Stimulated activated CD8-positive, alpha-beta memory T cell treated with anti-CD3 and anti-CD28 coated beads, Interleukin-4, amount 100 ng/mL, for 24 hours (primary cell): ENCODE measurements at places on chromosomes 13 and 19.

DNA sequence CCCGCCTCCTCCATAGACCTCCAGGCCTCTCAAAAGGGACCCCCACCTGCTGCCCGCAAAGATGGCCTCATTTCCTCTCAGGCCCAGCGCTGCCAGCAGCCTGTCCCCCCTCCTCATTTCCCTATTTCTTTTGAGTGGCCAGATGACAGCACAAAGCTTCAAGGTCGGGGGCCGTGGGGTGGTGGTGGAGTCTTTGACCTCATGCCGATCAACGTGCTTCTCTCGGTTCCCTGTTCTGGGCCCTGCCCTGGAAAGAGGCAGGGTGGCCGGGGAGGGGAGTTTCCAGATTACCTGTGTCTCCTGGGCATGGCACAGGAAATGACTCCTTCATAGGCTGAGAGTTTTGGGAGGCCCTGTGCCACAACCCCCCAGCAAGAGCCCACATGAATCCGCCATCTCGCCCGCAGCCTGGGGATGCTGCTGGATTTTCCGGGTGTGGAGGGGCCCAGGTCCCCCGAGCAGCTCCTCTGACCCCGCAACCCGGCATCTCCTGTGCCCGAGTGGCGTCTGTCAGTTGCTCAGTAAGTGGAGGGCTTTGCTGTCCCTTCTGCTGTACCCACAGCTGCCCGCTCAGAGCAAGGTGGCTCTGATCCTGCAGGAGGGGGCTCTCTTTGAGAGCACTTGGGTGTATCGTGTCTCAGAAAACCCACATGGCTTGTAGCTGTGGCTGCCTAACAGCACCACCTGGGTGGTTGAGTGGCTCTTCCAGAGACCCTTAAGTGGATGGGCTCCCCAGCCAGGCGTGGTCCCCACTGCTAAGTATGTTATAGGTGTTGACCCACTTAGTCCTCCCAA lies 139.4 kb downstream of the SIPA1L3 start:
- no peak for DNase-seq

- no peak for DNase-seq
These were observed 30.3 kb upstream of the CEACAM4 start for GRCh38 chr19:41657157-41657556.

- DNase-seq: no peak
These were observed 175.4 kb upstream of the RFC3 start for GRCh38 chr13:33642374-33643065.

- DNase-seq: no peak
These were observed 531.4 kb upstream of the NBEA start for GRCh38 chr13:34410678-34411077.

DNA sequence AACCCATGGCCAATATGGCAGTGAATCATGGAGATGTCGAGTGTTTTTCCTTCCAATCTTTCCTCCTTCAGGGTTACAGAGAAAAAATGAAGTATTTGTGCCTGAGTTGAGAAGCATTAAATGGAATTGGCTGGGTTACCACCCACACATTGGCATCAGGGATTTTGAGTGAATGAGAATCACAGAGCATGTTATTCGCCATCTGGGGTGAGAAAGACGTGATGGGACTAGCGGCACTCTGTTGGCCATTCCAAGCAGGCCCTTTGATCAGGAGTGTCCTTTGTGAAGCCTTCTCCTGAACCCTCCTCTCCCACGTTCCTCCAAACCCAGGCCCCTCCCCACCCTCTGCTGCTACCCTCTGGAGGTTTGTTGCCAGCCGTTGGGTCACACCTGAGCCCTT lies 84.2 kb upstream of the PCDH8 start:
- no peak for DNase-seq

DNA sequence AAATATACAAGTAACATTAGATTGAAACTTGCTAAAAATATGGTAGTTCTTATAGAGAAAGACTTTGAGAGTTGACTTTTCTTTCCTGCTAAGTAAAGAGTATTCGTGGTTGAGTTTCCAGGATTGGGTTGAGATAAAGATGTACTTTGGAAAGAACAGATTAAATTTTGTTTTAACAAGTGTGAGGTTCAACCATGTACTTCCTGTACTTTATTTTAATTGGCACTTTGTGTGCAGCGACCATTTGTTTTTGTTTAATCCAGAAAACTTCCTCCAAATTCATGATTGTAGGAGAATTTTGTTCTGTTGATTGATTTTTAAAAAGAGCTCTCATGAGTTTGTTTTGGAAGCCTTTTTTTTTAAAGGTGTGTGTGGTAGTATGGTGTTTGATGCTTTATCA lies 46.9 kb downstream of the PAN3 start:
- DNase-seq: no peak

GRCh38 chr13:64633948-64634347 lies 2596.2 kb downstream of the PCDH9 start:
- no peak for DNase-seq

DNA sequence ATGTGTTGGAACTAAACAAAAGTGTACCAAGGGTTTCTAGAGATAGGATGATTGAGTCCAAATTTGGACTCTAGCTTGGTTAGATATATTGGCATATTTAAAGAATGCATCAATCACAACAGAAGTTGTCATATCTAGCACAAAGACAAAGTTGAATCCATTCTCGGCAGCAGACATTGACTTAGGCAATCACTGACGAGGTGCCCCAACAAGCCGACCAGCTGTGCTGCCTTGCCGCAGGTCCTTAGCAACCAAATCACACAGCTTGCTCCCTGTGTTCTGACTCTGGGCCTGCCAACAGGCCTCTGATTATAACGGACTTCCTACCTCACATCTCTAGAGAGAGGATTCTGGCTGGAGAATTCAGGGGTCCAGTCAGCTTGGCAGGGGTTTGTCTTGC lies 208.7 kb downstream of the MTUS2 start:
- DNase-seq: no peak

DNA sequence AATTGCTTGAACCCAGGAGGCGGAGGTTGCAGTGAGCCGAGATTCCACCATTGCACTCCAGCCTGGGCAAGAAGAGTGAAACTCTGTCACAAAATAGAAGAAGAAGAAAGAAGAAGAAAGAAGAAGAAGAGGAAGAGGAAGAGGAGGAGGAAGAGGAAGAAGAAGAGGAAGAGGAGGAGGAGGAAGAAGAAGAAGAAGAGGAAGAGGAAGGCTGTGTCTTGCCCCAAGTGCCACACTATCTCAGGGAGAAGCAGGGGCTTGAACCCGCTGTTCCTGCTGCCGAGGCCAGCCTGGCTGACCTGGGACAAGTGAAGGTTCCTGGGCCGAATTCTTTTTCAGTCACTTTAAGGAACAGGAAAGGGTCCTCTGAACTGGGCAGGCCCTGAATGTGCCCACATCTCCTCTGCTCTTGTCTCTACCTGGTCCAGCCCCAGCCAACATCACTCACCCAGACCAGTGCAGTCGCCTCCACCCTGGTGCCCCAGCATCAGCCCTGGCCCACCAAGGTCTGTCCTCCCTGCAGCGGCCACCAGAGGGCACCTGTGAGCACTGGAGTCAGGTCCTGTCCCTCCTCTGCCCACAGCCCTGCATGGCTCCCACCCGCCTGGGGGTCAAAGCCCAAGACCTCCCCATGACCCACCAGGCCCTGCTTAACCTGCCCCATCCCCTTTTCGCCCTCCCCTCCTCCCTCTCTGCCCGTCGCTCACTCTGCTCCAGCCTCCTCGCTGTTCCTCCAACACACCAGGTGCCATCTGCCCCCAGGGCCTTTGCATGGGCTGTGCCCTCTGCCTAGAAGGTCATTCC lies 20.0 kb downstream of the TICAM1 start:
- DNase-seq: peak; percentile 85

- no peak for DNase-seq
These were observed 9.9 kb downstream of the IGFL1 start for GRCh38 chr19:46239193-46240024.

DNA sequence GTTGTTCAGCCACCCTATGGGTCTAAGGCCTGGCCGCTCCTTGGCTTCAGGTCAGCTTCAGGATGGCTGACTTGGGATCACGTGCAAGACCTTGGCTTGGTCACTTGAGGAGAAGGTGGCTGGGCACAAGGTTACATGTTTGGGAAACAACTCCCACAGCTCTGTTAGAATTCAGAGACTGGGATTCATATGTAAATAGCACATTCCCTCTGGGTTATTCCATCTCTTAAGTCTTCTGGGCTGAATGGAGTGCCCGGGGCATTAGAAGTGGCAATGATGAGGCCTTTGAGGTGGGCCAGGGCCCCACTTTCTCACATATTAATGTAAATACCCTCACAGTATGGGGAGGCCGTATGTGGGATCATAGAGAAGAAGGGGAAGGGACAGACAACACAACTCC lies 150.9 kb downstream of the EFNB2 start:
- DNase-seq: no peak

GRCh38 chr19:1699998-1700732 lies 47.8 kb upstream of the TCF3 start:
- DNase-seq: no peak
